ENCODE measurements at places on chromosomes 5 and 9. TPM values are rescaled to one million over a fixed set of nuclear protein-coding genes. Genes with fewer than 3 reads are reported as not detected.

SLC6A19 gene
- not detected for total RNA-seq

TMEM252 gene
- not detected for total RNA-seq

GPBP1 gene
- 64.1 TPM for total RNA-seq

DIPK1B gene
- total RNA-seq = 0.30 TPM

Measured in smooth muscle cell of the umbilical artery (primary cell).